ENCODE measurements at places on chromosomes 3 and 15. TPM values are rescaled to one million over a fixed set of nuclear protein-coding genes. Genes with fewer than 3 reads are reported as not detected.

DNA sequence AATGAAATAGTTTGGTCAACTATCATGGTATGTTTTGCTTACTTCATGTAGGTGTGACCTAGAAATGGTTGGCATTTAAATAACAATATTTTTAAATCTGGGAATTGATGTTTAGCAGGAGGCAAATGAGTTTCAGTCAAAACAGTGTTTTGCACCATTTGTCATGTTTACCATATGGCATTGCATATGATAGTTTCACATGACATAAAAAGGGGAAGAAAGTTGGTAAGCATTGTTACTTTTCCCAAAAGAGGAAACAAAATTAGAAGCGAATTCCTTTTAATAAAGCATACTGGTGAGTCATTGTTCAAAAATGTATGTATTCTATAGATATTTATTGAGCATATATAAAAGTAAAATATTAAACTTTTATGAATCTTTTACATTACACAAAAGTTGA lies 2.3 kb downstream of the RNF13 start:
- H3K4me3 ChIP-seq: no peak overlapping the region
- H3K27ac ChIP-seq: no peak overlapping the region
- no peaks in the 10 kb centered on the region for H3K27me3 ChIP-seq
- DNase-seq: no peak
- no peaks in the 10 kb centered on the region for H3K36me3 ChIP-seq
- peaks cover 24% of the 10 kb centered on the region for H3K4me1 ChIP-seq

The EIF4E3 gene
- 4.9 TPM for total RNA-seq

- H3K27me3 ChIP-seq: peaks cover 5% of the 10 kb centered on the region
- H3K27ac ChIP-seq: no peak overlapping the region
- H3K4me3 ChIP-seq: no peak overlapping the region
- DNase-seq: peak; percentile 88
Observed at GRCh38 chr3:176906046-176906905, 291.0 kb downstream of the TBL1XR1 start.

GRCh38 chr15:84697236-84697990 lies 18.5 kb downstream of the SEC11A start:
- no peaks in the 10 kb centered on the region for H3K27me3 ChIP-seq
- no peak overlapping the region for H3K27ac ChIP-seq
- no peak for DNase-seq

DNA sequence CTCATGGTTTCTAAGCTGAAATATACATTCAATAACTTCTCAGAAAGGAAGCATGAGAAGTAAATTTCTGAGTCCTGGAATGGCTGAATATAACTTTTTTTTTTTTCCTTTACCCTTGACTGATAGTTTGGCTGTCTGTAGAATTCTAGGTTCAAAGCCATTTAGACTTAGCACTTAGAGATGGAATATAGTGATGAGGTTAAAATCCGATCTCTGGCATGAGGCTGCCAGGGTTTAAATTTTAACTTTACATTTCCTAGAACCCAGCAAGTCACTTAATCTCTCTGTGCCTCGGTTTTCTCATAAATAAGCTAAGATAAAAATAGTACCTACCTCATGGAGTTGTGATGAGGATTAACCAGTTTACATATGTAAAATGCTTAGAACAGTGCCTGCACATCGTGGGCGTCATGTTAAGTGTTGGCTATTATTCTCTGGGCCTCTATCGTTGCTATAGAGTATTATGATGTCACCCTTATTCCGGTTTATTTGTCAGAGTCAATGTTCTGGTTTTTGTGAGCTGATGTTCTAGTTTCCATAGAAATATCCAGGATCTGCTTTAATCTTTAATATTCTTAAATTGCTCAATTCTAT lies 199.8 kb upstream of the TLE3 start:
- no peak overlapping the region for H3K27ac ChIP-seq
- no peaks in the 10 kb centered on the region for H3K4me1 ChIP-seq
- no peaks in the 10 kb centered on the region for H3K27me3 ChIP-seq
- DNase-seq: no peak

DNA sequence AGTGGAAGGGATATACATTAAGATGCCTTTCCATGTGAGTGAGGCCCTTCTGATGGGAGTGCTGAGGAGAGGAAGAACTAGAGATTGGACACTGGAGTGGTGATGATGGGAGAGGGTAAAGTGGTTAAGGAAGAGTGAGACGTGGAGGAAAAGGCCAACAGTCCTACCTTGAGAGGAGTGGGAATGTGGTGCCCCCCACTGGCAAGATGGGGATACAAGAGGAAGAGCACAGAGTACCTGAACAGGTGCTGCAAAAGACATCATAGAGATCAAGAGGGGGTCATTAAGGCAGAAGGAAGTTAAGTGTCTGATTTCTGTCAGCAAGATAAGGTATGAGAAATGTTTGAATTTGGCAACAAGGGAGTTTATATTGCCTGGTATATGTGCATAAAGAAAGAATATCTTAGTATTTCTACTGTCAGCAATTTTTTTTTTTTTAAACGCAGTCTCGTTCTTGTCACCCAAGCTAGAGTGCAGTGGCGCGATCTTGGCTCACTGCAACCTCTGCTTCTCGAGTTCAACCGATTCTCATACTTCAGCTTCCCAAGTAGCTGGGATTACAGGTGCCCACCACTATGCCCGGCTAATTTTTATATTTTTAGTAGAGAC lies 34.0 kb downstream of the ARIH2 start:
- H3K27me3 ChIP-seq: no peaks in the 10 kb centered on the region
- H3K27ac ChIP-seq: no peak overlapping the region
- H3K36me3 ChIP-seq: no peaks in the 10 kb centered on the region
- DNase-seq: peak; percentile 52
- no peaks in the 10 kb centered on the region for H3K4me1 ChIP-seq

The CLDN11 gene
- total RNA-seq: 395 TPM

- peaks cover 6% of the 10 kb centered on the region for H3K36me3 ChIP-seq
- no peaks in the 10 kb centered on the region for H3K4me1 ChIP-seq
- no peak for DNase-seq
- H3K4me3 ChIP-seq: no peak overlapping the region
- H3K27me3 ChIP-seq: no peaks in the 10 kb centered on the region
- H3K27ac ChIP-seq: no peak overlapping the region
Observed at GRCh38 chr3:107775974-107776373, 253.2 kb downstream of the BBX start.

DNA sequence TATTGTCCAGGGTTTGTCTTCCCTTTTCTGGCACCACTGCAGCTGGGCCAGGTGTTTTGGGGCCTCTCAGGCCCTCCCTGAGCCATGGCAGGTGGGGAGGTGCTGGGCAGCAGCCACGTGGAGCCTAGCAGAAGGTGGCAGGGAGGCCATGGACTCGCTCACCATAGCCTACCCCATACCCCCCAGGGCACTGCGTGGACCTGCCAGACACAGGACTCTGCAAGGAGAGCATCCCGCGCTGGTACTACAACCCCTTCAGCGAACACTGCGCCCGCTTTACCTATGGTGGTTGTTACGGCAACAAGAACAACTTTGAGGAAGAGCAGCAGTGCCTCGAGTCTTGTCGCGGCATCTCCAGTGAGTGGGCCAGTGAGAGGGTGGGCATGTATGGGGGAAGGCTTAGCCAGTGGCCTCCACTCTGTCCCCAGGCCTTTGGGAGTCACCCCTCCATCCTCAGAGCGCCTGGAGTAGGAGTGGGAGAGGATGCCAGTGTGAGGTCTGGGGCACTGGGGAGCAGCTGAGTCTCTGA lies 11.9 kb downstream of the SPINT1 start:
- H3K36me3 ChIP-seq: no peaks in the 10 kb centered on the region
- no peak overlapping the region for H3K4me3 ChIP-seq
- no peaks in the 10 kb centered on the region for H3K4me1 ChIP-seq
- no peak for DNase-seq

All from endothelial cell of umbilical vein (primary cell).